Fibroblast of skin of left quadriceps (primary cell): ENCODE measurements at places on chromosomes 2 and 18.

- DNase-seq = no peak
These were observed 634.0 kb downstream of the LRP1B start for GRCh38 chr2:141496810-141497209.

DNA sequence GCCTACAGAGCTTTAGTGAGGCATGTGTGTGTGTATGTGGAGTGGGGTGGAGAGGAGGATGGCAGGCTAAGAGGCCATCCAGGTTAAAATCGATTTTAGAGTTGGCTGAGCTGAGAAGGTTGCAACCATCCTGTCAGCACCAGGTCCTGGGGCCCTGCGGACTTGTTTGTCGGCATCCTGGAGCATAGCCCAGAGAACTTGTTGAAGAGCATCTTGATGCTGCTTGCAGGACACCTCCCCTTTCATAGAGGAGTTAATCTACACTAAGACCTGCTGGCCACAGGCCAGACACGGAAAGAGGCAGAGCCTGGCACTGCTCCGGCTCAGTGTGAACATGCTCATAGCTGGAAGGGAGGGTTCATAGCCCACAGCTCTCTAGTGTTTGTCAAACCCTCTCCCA, 72.1 kb upstream of the RGPD5 start:
- DNase-seq = no peak

GRCh38 chr2:239436669-239437335, 36.0 kb upstream of the HDAC4 start:
- DNase-seq = no peak

DNA sequence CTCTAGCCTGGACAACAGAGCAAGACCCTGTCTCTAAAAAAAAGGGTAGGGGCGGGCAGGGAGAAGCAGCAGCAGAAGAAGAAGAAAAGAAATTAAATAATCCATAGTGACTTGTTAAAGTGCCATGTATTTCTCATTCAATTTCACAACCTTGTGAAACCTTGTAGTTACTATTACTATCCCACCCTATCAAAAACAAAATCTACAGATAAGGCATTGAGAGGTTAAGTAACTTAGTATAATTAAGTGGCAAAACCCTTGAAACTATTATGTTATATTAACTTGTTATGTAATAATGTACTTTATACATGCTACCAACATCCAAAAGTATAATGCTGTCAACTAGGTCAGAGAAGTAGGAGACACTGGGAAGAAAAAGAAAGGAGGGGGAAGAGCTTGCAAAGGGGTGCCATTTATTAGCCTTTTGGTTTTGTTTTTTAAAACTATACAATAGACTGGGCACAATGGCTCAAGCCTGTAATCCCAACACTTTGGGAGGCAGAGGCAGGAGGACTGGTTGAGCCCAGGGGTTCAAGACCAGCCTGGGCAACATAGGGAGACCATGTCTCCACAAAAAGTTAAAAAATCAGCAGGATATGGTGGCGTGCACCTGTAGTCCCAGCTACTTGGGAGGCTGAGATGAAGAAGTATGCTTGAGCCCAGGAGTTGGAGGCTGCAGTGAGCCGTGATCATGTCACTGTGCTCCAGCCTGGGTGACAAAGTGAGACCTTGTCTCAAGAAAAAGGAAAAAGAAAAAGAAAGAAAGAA, 11.3 kb downstream of the TLK1 start:
- no peak for DNase-seq

GRCh38 chr2:20164734-20165478, 60.0 kb downstream of the SDC1 start:
- DNase-seq = no peak

DNA sequence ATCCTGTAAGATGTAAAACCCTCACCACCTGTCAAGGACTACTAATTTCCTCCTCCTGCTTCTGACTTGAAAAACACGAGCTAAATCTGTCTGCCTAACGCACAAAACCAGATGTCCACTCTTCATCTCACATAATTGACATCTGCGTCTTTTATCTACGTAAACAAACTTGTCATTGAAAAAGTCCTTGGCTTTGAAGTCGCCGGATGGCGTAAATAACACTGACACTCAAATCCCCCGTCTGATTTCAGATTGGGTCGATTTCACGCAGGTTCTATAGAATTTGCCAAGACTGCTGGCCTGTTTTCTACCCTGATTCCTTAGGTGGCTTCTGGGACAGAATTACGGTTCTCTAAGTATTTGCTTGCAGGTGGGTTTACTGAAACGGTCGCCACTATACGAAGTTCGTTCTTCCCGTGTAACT, 539 bp upstream of the MOB4 start:
- no peak for DNase-seq

DNA sequence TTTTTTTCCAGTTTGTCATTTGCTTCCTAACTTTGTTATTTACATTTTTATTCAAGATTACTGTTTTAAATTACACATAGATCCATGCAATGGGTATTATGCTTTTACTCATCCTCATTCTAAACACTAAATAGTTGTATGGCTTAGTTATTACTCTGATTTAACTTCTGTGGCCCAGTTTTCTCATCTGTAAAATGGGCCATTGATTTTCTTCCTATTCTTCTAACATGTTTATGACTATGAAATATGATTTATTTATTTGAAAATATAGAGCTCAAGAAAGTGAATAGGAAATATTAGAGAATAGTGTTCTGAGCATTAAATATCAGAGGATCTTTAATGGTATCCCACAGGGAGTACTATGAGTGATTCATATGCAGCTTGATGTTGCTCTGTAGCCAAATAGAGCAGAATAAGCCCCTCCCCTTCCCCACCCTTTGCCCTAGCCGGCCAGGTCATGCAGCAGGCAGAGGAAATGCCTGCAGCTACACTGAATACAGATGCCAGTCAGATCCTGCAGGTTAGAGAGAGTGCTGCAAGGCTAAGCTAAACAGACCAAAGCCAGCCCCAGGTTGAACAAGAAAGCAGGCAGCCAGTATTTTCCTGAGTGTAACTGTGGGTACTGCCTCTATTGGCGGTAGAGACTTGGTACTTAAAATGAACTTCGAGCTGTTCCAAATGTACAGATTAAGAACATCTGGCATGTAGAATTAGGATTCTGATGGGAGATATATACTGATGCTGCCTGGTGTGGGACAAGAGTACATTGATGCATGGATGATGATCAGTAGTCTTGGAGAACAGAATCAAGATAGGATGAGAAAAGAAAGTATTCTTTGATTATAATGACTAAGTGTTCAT, 11.7 kb upstream of the ACYP2 start:
- no peak for DNase-seq

- DNase-seq = no peak
These were observed 39.8 kb upstream of the C2orf15 start for GRCh38 chr2:99101697-99102096.

- DNase-seq = no peak
These were observed 269.3 kb downstream of the ALPK2 start for GRCh38 chr18:58359620-58360019.

DNA sequence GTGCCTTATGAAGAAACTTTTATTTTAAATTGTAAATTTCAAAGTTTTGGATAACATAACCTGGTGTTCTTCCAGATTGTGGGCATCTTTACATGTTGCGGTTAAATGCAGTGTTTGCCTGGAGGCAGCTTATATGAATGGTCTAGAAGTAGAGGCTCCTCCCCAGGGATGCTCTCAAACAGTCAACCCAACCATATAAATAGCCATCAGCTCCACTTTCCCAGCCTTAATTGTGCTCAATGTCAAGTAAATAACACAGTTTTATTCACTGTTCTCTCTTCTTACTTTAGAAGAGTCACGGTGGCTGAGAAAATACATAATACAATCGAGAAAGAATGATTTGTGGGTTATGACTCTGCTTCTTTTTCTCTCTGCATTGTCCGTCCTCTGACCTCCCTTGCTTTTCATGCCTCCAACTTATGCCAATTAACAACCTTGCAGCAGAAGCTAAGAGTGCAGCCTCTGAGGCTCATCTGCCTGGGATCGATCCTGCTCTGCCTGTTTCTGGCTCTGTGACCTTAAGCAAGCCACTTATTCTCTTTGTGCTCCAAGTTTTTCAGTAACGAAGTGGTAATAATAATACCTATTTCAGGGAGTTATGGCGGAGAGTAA, 100.3 kb downstream of the DAW1 start:
- no peak for DNase-seq
